Bronchial epithelial cell (primary cell): ENCODE measurements at places on chromosomes 6 and 20. TPM values are rescaled to one million over a fixed set of nuclear protein-coding genes. Genes with fewer than 3 reads are reported as not detected.

- DNase-seq = peak; percentile 92
Measured at GRCh38 chr6:135537741-135538301, 40.3 kb upstream of the AHI1 start.

DNA sequence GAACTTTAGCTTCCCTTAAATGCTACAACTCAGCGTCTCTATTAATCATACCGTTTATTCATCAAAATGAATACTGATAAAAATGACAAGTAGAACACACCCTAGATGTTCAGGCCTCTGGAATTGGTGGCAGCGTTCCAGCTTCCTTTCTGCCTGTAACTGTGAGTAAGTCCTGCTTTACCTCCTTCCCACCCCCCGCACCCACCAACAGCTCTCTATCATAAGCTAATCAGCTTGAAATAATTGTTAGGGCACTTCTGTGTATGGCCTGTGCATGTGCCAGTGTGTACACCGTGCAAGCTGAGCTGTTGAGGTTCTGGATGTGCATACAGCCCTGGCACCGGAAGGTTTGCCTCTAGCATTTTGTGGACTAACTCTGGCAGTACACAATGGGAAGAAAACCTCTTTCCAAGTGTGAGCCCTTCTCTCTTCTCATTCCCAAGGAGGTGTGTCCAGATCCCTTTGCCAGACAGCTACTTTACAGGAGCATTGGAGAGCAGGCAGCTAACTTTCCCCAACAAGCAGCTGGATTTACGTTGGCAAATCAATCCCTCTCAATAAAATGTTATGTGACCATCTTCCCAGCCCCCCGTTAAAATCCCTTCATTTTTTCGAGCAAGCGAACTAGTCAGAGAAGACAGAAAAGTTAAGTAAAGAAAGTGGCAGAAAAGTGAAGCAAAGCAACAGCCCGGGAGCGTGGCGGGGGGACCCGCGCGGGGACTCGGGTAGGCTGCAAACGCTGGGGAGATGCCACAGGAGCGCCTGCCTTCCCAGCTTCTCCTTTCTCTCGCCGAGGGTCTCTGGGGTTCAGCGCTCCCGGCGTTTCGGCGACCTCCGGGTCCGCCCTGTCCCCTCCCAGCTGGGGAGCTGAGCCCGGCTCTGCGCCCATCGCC, 803 bp upstream of the ADGRG6 start:
- DNase-seq = peak; percentile 98

DNA sequence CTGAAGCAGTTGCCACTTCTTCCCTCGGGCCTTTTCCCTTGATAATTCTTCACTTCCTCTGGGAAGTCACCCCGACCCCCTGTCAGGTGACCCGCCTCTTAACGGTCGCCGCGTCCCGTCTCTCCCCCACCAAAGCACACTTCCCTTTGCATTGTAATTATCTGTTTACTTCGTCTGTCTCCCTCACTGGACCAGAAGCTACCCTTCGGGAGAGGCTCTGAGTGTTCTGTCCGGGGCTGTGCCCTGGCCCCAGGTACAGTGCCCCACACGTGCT, 771 bp upstream of the SNAI1 start:
- no peak for DNase-seq

DNA sequence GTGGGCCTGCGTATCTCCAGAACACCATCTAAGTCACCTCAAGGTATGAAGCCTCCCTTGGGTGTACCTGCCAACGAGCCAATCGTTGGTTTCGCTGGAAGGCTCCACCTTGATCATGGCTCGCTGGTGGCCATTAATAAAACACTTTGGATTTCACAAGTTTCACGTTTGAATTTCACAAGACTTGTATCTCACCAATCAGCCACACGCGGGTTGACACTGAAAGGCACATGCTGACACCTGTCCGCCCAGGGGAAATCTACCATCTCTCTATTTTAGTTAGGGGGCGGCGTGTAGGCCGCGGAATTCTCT, 586 bp upstream of the HMGA1 start:
- DNase-seq = peak; percentile 74

Gene ADGRF5
- total RNA-seq = not detected in 2 replicates

- DNase-seq = no peak
Measured at GRCh38 chr6:69601132-69601531, 195.7 kb downstream of the LMBRD1 start.

DNA sequence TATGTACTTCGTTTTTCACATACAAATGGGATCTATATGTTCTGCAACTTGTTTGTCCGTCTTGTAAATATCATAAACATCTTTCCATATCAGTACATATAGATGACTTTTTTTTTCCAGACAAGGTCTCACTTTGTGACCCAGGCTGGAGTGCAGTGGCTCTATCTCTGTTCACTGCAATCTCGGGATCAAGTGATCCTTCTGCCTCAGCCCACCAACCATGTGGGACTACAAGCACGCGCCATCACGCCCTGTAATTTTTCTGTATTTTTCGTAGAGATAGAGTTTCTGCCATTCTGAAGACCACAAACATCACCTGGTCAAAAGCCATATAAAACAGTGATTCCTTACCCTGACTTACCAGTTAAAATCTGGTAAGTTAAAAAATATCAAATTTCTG, 37.7 kb upstream of the SYNCRIP start:
- no peak for DNase-seq

GRCh38 chr20:36572701-36573102, 695 bp upstream of the TGIF2 start:
- DNase-seq = peak; percentile 51

DNA sequence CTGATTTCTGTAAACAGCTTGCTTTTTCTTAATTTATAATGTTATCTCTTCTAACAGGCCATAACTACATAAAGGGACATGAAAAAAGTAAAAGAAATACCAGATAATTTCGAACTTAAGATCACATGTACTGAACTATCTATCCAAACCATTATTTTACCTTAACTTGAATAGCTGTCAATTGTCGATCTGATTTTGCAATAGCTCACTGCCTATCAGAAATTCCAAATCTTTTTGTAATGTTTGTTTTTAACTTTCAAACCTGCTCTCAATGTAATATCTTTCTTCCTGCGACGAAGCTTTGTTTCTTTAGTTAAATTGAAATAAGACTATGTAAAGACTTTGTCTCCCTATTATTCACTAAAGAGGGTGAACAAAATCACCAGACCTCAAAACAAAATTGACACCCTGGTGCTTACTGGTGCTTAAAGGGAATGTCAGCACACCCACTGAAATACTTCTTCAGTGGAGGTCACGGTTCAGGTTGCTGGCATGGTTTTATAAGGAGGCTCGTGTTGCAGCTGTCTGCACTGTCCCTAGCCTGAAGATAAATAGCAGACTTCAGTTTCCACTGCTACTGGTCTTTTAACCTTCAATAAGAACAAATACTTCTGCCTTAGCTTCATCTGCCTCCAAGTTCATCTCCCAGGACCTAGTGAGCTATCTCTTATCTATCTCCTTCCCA, 117.5 kb upstream of the QKI start:
- no peak for DNase-seq

- DNase-seq = no peak
Measured at GRCh38 chr6:131655951-131656350, 18.8 kb downstream of the ENPP3 start.

- no peak for DNase-seq
Measured at GRCh38 chr6:80550748-80551147, 444.3 kb downstream of the BCKDHB start.
